ENCODE measurements at places on chromosomes 5 and 9. TPM values are rescaled to one million over a fixed set of nuclear protein-coding genes. Genes with fewer than 3 reads are reported as not detected.

Gene ASS1
- total RNA-seq, result 11.1 TPM

Gene FREM1
- total RNA-seq, result not detected

Gene ZNG1A
- 56.4 TPM for total RNA-seq

Gene USP20
- 155 TPM for total RNA-seq

Gene CDC25C
- 21.3 TPM for total RNA-seq

Gene CEP72
- total RNA-seq, result 40.5 TPM

Gene BTNL8
- not detected for total RNA-seq

Gene TPPP
- 0.16 TPM for total RNA-seq

Gene PALM2AKAP2
- total RNA-seq, result not detected

Gene AQP7
- not detected for total RNA-seq

Gene CCL27
- total RNA-seq, result not detected

GRCh38 chr9:136982232-136983051 lies at the start of gene LCNL1:
LCNL1 (plus strand) TSS chr9:136982993; CDS start chr9:136983587, 594 bp downstream.
- no peaks in the 10 kb centered on the region for H3K36me3 ChIP-seq
- H3K4me1 ChIP-seq, result peaks cover 1% of the 10 kb centered on the region
- no peak for DNase-seq
- H3K27me3 ChIP-seq, result peaks cover 19% of the 10 kb centered on the region

GRCh38 chr5:124605541-124605940 lies 140.9 kb downstream of the ZNF608 start:
- no peak overlapping the region for H3K4me3 ChIP-seq
- no peaks in the 10 kb centered on the region for H3K4me1 ChIP-seq
- no peaks in the 10 kb centered on the region for H3K36me3 ChIP-seq

- H3K4me1 ChIP-seq, result peaks cover 37% of the 10 kb centered on the region
- DNase-seq, result no peak
- no peak overlapping the region for H3K27ac ChIP-seq
- H3K36me3 ChIP-seq, result peaks cover 18% of the 10 kb centered on the region
- H3K4me3 ChIP-seq, result no peak overlapping the region
Measured at GRCh38 chr5:177131352-177132135, 2.0 kb upstream of the NSD1 start.

- H3K4me3 ChIP-seq, result peak overlapping the region; percentile 88
- peaks cover 18% of the 10 kb centered on the region for H3K36me3 ChIP-seq
- H3K27me3 ChIP-seq, result no peaks in the 10 kb centered on the region
- H3K4me1 ChIP-seq, result peaks cover 69% of the 10 kb centered on the region
- H3K27ac ChIP-seq, result peak overlapping the region; percentile 89
Measured at GRCh38 chr9:121199921-121200320, 1.7 kb downstream of the RAB14 start.

- H3K27ac ChIP-seq, result no peak overlapping the region
- DNase-seq, result no peak
- no peaks in the 10 kb centered on the region for H3K27me3 ChIP-seq
- H3K36me3 ChIP-seq, result no peaks in the 10 kb centered on the region
- no peak overlapping the region for H3K4me3 ChIP-seq
Measured at GRCh38 chr5:61805101-61805500, 473.0 kb downstream of the ZSWIM6 start.

GRCh38 chr5:62299600-62299999 lies 6.4 kb upstream of the KIF2A start:
- peaks cover 20% of the 10 kb centered on the region for H3K36me3 ChIP-seq
- no peaks in the 10 kb centered on the region for H3K27me3 ChIP-seq
- H3K4me3 ChIP-seq, result no peak overlapping the region
- DNase-seq, result no peak
- H3K4me1 ChIP-seq, result peaks cover 57% of the 10 kb centered on the region
- H3K27ac ChIP-seq, result peak overlapping the region; percentile 81

DNA sequence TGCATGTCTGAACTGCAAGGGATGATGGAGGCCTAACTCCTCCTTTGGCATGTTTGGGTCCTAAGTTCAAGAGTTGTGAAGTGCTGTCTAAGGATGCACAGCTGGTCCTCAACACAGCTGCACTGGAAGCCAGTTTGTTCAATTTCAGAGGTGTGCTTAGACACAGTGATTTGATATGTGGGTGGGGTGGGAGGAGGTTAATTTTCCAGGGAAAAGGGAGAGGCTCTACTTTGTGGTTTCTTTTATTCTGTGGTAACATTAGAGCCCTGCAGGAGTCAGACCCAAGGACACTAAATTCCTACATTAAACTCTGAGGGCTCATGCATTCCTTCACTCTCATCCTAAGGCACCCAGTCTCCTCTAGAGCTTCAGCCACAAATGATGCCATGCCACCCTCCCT lies 188.4 kb upstream of the MAST4 start:
- no peak for DNase-seq
- H3K4me1 ChIP-seq, result no peaks in the 10 kb centered on the region
- H3K27ac ChIP-seq, result no peak overlapping the region
- no peak overlapping the region for H3K4me3 ChIP-seq
- peaks cover 11% of the 10 kb centered on the region for H3K27me3 ChIP-seq
- H3K36me3 ChIP-seq, result no peaks in the 10 kb centered on the region

GRCh38 chr5:1324301-1324700 lies 20.6 kb downstream of the CLPTM1L start:
- H3K4me1 ChIP-seq, result no peaks in the 10 kb centered on the region
- H3K27ac ChIP-seq, result no peak overlapping the region
- H3K27me3 ChIP-seq, result no peaks in the 10 kb centered on the region
- H3K4me3 ChIP-seq, result no peak overlapping the region

- no peaks in the 10 kb centered on the region for H3K36me3 ChIP-seq
- no peaks in the 10 kb centered on the region for H3K4me1 ChIP-seq
- H3K27me3 ChIP-seq, result no peaks in the 10 kb centered on the region
Measured at GRCh38 chr9:14085810-14086209, 228.1 kb downstream of the NFIB start.

DNA sequence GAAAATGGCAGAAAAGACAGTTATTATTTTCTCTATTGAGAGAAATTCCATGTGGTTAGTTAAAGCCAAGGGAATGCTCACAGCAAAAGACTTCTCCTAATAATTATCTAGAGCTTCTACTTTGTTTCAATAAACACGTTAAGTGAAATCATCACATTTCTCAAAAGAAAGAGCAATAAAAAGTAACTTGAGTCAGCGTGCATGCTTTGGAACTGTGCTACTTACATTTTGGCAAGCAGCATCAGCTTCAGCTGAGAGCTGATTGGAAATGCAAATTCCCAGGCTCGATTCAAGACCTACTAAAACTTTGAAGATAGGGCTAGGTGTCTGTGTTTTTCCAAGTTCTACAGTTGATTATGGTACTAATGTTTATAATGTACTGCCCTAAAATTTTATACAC lies 132.1 kb downstream of the CDH18 start:
- no peaks in the 10 kb centered on the region for H3K4me1 ChIP-seq
- no peaks in the 10 kb centered on the region for H3K27me3 ChIP-seq
- H3K4me3 ChIP-seq, result no peak overlapping the region
- no peaks in the 10 kb centered on the region for H3K36me3 ChIP-seq

- no peaks in the 10 kb centered on the region for H3K36me3 ChIP-seq
- no peak for DNase-seq
- H3K27ac ChIP-seq, result no peak overlapping the region
- H3K27me3 ChIP-seq, result no peaks in the 10 kb centered on the region
Measured at GRCh38 chr9:106728860-106729259, 134.1 kb upstream of the ZNF462 start.

DNA sequence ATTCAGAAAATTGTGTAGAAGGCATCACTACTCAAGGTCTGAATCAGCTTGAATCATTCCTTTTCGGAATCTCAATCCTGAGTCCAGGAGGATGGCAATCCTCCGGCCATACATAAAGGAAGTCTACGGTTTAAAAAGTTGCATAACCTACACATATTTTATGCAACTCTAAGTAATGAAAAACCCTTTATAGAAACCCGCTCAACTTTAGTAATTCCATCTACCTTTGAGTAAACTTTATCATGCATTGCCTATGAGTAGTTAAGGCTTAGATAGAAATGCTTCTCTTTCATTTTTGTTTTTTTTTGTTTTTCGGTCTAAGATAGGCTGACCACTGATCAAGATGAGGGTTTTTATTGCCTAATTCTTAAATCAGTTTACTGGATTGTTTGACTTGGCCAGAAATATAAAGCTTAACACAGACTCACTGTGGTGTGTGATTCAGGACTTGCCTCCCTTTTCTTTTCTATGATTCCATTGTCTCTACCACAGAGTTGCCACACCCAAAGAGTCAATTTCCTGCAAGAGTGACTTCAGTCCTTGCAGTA lies 85.0 kb downstream of the LURAP1L start:
- no peak for DNase-seq
- no peaks in the 10 kb centered on the region for H3K4me1 ChIP-seq
- no peaks in the 10 kb centered on the region for H3K27me3 ChIP-seq
- no peaks in the 10 kb centered on the region for H3K36me3 ChIP-seq
- no peak overlapping the region for H3K27ac ChIP-seq
- no peak overlapping the region for H3K4me3 ChIP-seq

- no peak for DNase-seq
- H3K4me3 ChIP-seq, result no peak overlapping the region
- peaks cover 42% of the 10 kb centered on the region for H3K4me1 ChIP-seq
- H3K27ac ChIP-seq, result no peak overlapping the region
- H3K27me3 ChIP-seq, result peaks cover 19% of the 10 kb centered on the region
Measured at GRCh38 chr5:1108023-1108864, 3.6 kb downstream of the SLC12A7 start.

GRCh38 chr5:137589185-137589584 lies 90.1 kb upstream of the SPOCK1 start:
- peaks cover 7% of the 10 kb centered on the region for H3K4me1 ChIP-seq
- no peak for DNase-seq
- H3K27me3 ChIP-seq, result peaks cover 42% of the 10 kb centered on the region
- H3K36me3 ChIP-seq, result no peaks in the 10 kb centered on the region
- H3K27ac ChIP-seq, result no peak overlapping the region

DNA sequence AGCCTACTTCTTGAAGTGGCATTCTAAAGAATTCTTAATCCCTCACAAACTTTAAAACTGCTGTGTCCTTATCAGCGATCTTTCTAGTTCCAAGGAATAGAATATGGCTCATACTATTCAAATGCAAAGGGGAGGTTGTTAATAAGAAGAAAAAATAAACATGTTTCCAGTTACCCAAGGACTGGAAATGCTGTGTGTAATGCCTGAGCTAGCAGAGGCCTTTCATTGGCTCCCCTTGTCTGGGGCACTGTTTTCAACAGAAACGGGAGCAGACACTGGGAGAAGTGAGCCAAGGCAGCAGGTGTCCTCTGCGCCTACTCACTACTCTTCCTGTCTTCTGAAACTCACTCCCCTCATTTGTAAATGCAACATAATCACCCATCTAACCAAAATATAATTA lies 253.0 kb downstream of the MARCHF11 start:
- no peaks in the 10 kb centered on the region for H3K36me3 ChIP-seq
- H3K27ac ChIP-seq, result no peak overlapping the region
- no peak overlapping the region for H3K4me3 ChIP-seq
- DNase-seq, result no peak
- H3K27me3 ChIP-seq, result no peaks in the 10 kb centered on the region

All from activated CD8-positive, alpha-beta memory T cell treated with anti-CD3 and anti-CD28 coated beads, Interleukin-2, amount 10 ng/mL, durations not matched to agents 7 days and 5 days (primary cell).